Progenitor cell of endocrine pancreas (in vitro differentiated cells): ENCODE measurements at places on chromosomes 4 and X. TPM values are rescaled to one million over a fixed set of nuclear protein-coding genes. Genes with fewer than 3 reads are reported as not detected.

DSPP gene
- not detected in 2 replicates for total RNA-seq

- peaks cover 35% of the 10 kb centered on the region for H3K36me3 ChIP-seq
- no peaks in the 10 kb centered on the region for H3K27me3 ChIP-seq
- DNase-seq = no peak
- peaks cover 14% of the 10 kb centered on the region for H3K4me1 ChIP-seq
- H3K4me3 ChIP-seq = no peak overlapping the region
- no peak overlapping the region for H3K27ac ChIP-seq
Observed at GRCh38 chr4:13415068-13415785, 68.9 kb downstream of the RAB28 start.

DNA sequence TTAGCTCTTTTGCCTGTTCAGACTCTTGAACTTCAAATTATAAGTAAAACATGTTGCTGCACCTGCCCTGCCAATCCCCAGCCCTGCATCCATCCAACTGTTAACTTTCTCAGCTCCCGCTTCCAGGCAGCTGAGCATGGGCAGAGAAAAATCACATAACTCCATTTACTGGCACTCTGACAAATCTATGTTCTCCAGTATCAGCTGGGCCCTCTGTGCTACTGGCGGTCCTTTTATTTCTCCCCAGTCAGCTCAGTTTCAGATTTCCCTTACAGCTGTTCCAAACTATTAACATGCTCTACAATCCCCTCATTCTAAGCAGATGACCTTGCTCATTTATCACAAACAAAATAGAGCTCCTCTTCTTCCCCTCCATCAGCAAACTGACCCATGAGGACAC lies 240.4 kb upstream of the TET2 start:
- no peak overlapping the region for H3K27ac ChIP-seq
- H3K4me1 ChIP-seq = peaks cover 3% of the 10 kb centered on the region
- no peak overlapping the region for H3K4me3 ChIP-seq
- no peak for DNase-seq

- no peak for DNase-seq
- H3K4me3 ChIP-seq = no peak overlapping the region
- peaks cover 7% of the 10 kb centered on the region for H3K27me3 ChIP-seq
- H3K36me3 ChIP-seq = no peaks in the 10 kb centered on the region
Observed at GRCh38 chr4:157280673-157281072, 60.1 kb downstream of the GRIA2 start.
